Fibroblast of villous mesenchyme (primary cell): ENCODE measurements at places on chromosomes 16 and 17. TPM values are rescaled to one million over a fixed set of nuclear protein-coding genes. Genes with fewer than 3 reads are reported as not detected.

The MYH13 gene
- not detected in 2 replicates for total RNA-seq

The LDHD gene
- 0.64 and 0.86 TPM in 2 replicates for total RNA-seq

The SLC2A4 gene
- under 0.01 TPM in 1 of 2 replicates, not detected in the other for total RNA-seq

The DPEP3 gene
- not detected in 2 replicates for total RNA-seq
